RKO (cell line): ENCODE measurements at places on chromosomes 16 and 17.

- no peak for DNase-seq
These were observed 51.0 kb downstream of the VAC14 start for GRCh38 chr16:70749681-70750601.

DNA sequence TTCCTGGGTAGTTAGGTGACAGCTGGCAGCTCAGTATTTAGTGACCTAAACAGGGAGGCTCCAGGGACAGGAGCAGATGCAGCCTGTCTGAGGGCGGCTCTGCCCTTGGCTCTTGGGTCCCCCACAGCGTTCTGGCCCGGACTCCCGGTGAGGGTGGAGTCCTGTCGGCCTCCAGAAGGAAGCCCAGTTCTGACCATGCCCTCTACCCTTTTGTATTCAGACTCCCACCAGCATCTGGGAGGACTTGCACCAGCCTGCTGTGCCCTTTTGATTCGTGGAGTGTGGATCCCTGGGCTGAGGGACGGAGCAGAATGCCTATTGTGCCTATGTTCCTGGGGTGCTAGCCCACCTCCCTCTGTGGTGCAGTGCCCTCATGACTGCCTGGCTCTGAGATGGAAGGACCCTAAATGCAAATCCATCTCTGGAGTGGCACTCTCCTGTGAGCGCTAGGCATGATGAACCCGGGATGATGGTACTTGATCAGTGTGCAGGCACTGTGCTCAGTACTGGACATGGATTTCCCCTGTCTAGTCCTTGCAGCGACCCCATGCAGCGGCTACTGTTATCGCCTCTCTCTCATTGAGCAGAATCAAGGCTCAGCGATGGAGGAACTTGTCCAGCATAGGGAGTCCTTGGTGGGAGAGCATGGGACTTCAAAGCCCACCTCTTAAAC lies 123.1 kb downstream of the SNX29 start:
- no peak for DNase-seq

DNA sequence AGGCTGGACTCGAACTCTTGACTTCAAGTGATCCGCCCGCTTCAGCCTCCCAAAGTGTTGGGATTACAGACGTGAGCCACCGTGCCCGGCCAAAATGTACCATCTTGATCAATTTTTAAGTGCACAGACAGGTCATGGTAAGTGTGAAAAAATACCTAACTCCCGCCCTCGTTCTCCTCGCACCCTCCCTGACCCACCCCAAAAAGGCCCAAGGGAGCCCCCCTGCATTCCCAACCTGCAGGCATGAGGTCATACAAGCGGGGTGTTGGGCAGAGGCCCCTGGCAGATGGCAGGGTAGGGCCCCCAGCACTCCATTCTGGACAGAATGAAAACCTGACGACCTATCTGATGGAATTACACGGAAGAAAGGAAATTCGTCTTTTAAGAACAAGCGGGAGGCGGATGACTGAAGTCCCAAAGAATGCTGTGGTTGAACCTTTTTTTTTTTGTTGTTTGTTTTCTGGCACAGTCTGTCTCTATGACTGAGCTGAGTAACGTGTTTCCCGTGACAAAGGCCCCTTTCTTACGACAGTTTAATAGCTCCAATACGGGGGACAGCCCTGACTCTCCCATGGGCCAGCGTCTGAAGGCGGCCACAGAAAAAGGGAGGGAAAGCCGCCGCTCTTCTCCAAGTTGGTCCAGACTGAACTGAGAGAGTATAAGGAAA lies 376.4 kb downstream of the SLC39A11 start:
- peak; percentile 75 for DNase-seq

GRCh38 chr17:12047681-12048376 lies 27.2 kb downstream of the MAP2K4 start:
- no peak for DNase-seq

GRCh38 chr17:55005520-55005919 lies 37.0 kb downstream of the STXBP4 start:
- peak; percentile 27 for DNase-seq

GRCh38 chr16:57169327-57169726 lies 16.5 kb downstream of the PSME3IP1 start:
- DNase-seq, result no peak

DNA sequence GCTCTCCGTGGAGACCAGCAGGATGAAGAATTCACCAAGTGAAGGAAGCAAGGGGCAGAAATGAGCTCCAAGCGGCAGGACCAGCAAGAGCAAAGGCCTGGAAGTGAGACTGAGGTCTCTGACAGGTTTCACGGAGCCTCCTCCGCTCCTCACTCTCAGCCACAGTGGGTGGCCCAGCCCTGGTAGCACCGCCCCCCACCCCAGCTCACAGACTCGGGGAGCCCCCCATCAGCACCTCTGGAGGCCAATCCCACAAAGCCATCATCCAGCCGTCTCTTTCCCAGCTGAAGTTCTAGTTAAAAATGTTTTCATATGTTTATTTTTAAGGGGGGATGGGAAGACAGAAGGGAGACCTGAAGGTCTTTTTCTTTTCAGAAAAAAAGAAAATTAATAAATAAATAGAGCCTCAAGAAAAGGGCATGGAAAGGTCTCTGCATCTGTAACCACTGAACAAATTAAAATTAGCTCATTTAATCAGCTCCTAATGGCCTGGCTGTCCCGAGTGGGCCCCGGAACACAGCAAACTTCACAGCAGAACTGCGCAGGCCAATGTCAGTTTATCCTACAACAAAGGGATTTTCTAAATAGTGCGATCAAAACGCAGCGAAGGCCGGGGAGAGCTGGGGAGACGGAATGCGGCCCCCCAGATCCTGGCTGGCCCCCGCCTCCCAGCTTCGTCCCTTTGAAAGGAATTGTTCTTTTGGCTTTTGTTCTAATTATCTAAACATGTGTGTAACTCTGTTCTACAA lies 190.3 kb downstream of the ZNF423 start:
- no peak for DNase-seq

GRCh38 chr17:3818786-3819185 lies 17.8 kb upstream of the ITGAE start:
- no peak for DNase-seq

- DNase-seq, result no peak
These were observed 63.5 kb upstream of the USP7 start for GRCh38 chr16:9027070-9027799.

DNA sequence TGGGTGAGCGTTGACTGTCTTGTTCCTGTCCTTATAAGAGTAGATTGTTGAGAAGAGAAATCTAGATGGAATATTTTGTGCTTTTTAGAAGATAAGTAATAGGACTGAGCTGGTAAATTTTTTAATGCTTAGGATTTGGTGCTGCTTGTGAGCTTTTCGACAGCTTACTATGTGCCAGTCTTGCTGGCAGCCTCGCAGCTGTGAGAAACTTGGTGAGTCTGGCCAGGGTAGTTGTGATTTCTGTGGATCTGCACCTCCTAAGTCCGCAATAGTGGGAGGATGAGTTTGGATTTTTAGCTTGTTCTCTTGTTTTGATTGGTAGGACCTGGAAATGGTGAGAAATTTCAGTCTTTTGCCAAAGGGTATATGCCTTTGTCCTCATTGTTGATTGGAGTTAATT lies 3.6 kb downstream of the SOCS7 start:
- no peak for DNase-seq

GRCh38 chr16:53065461-53066061 lies 10.8 kb downstream of the CHD9 start:
- DNase-seq, result no peak

GRCh38 chr16:48393485-48394354 lies 8.5 kb upstream of the SIAH1 start:
- DNase-seq, result no peak

DNA sequence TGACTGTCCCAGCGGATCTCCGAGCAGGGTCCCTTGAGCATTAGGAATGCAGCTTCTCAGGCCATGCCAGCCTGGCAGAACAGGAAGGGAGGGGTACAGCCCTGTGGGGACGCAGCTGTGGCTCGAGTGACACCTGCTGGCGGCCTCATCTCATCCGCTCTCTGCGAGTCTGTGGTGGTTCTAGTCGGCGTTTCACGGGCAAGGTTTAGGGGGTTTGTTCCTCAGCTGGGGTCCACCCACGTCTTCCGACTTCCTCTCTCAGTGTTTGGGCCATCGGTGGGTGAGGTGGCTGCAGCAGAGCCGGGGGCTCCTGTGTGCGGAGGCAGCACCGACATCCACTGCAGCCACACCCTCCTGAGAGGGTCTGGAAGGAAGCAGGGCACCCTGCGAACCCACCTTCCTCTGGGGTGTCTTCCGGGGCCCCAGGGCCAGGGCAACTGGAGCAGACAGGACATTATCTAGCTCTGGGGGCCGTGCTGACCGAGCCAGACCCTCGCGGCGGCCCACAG lies 33.3 kb downstream of the JPH3 start:
- DNase-seq, result peak; percentile 68

- no peak for DNase-seq
These were observed 111.8 kb upstream of the NOG start for GRCh38 chr17:56481659-56482058.

DNA sequence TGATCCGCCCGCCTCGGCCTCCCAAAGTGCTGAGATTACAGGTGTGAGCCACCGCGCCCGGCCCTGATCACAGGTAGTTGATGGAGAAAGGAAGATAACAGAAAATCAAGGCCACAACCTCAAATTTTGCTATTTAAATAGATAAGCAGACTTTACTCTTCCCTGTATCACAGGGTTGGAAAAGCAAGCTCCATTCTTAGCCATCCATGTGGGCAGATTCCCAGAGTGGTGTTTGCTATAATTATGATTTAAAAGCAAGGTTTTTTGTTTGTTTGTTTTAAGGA lies 44.4 kb downstream of the TUBD1 start:
- DNase-seq, result no peak

DNA sequence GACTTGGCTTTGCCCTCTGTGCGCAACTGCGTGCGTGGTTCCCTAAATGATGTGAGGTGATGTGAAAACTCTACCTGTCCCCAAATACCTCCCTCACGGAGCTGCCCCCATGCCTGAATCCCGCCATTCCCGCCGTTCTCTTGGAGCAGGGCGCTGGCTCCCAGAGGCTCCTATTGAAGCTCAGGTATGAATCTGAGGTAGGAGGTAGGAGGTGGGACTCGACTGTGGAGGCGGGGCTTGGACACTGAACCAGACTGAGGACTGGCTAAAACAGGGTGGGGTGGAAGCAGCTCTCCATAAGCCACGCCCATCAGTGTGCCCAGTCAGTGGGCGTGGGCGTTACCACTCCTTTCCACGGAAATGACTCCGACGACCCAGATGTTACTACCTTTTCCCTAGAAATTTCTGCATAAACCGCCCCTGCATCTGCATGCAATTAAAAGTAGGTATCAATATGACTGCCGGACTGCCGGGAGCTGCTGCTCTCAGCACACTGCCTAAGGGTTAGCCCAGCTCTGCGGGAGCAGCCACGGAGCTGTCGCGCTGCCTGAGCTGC lies 41.0 kb downstream of the FOXL1 start:
- DNase-seq, result no peak

GRCh38 chr16:30885196-30885595 lies 8.7 kb downstream of the BCL7C start:
- DNase-seq, result no peak

GRCh38 chr16:88052661-88053060 lies 101.4 kb downstream of the BANP start:
- DNase-seq, result no peak

DNA sequence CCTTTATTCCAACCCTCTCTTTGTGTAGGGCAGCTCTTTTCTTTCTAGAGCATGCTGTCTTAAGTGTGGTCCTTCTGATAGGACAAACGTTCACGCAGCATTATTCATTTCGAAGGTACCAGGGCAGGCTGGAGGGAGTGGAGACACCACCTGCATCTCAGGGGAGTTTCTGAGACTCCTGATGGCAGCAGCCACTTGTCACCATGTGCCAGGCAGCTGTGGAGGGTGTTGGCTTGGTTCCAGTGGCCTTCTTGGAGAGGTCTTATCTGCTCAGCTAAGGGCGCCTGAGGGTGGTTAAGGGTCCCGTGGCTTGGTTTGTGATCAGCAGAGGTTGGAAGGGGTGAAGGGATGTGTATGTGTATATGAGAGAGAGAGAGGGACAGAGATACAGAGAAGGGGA lies 257.1 kb upstream of the EEF2KMT start:
- no peak for DNase-seq

GRCh38 chr17:21370430-21370829 lies 5.7 kb upstream of the KCNJ12 start:
- no peak for DNase-seq

DNA sequence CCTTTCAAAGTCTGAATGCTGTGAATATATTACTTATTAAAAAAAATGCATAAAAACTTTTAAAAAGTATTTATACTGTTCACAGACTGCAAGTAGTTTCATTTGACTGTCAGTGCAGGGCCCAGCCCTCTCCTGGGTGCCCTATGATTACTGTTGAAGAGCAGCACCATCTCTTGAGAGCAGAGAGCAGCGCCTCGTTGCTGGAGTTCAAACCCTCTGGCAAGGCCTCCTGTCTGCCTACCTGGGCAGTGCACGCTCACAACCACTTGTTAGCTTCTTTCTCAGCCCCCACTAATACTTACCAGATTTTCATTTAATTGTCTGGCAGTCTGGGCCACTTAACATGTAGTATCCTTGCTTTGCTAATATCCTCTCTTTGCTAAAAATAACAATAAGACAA lies 233.4 kb downstream of the PHKB start:
- DNase-seq, result no peak

DNA sequence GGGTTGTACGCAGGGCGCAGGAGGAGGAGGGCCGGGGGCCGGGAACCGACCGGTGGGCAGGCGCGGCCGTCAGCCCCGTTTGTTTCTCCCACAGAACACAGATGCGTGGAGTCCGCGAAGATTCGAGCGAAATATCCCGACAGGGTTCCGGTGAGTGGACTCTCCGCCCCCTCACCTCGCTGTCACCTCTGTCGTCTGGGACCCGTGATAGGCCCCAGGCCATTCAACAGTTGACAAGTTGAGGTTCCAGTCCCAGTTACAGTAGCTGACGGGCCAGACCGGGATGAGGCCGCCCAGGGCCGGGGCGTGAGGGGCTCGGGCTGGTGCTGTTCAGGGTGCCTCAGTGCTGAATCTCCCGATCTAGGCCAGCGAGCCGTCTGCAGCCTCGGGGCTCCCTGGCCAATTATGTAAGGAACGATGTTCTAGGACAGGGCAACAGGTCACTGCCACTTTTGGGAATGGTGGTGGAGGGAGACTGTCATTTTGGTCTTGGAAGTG lies 628 bp downstream of the GABARAPL2 start:
- DNase-seq, result peak; percentile 50

- DNase-seq, result no peak
These were observed 106.7 kb downstream of the TRIM37 start for GRCh38 chr17:59000022-59000421.

DNA sequence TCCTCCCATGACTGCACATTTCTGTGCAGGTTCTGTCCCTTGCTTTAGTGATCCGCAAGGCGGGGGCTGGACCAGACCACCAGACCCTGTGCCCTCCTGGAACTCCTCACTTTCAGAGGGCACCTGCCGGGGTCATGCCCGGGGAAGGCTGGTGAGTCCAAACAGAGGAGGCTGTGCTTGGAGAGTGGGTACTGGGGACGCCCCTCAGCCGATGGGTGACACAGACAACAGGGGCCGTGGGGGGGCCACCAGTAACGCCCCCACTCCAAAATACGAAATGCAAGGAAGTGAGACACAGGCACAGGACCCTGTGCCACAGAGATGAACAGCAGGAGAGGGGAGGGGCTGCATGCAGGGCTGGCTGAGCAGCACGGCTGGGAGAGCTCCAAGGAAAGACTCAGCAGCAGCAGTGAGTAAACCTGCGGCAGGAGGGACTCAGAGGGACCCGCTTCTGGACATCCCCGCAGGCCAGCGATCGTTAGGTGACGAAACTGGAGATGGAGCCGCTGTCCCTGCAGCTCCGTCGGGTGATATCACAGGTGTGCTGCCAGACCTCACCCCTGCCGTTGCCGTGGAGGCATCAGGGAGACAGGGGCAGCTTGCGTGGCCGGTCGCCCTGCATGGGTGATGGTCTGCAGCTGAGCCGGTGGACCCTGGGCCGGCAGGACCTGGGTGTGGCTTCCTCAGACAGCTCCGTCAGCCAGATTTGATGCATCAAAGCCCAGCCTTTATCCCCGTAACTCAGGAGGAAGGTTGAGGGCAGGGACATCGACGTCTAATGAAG lies 71.2 kb upstream of the GNG13 start:
- DNase-seq, result no peak
